Stimulated activated naive CD8-positive, alpha-beta T cell treated with anti-CD3 and anti-CD28 coated beads, Interleukin-15, Interleukin-2, amounts not matched to agents 100 U/mL and 50 U/mL, for 24 hours (primary cell): ENCODE measurements at places on chromosomes 5 and 9.

- DNase-seq, result no peak
Measured at GRCh38 chr5:102581011-102581410, 82.2 kb upstream of the SLCO6A1 start.

DNA sequence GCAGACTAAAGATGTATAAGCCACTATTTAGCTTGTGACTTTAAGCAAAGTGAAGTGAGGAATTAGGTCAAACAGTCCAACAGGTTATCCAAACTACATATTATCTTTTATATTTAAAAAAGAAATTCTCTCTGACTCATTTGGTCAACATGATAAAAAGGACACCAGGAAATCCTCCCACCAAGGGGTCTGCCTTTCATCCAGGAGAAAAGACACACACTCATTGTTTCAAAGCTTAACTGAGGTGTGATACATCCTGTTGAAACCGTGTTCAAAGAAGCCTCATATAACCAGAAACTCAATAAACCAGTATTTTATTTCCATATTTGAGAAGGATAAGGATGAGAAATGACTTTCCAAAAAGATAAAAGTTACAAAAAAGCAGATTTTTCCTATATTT, 417.1 kb downstream of the HCN1 start:
- DNase-seq, result no peak

DNA sequence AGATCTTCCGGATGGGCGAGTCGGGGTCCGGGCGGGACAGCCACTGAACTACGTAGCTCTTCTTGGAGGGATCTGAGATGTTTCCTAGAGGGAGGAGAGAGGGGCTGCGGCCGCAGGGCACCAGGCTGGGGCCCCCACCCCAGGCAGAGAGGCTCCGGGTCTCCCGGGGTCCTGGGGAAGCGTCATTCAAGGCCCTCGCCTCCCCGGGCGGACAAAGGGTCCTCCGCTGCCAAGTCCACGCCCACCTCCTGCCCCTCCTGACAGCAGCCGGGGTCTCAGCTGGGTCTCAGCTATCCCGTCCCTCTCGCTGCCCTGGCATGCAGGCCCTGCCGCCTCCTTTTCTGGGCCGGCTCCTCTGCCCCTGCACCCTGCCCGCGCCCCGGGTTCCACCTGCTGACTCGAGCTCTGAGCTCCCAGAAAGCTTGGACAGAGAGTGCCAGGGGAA, 61.5 kb downstream of the ZNF354C start:
- DNase-seq, result no peak

GRCh38 chr5:147388184-147389108, 121.4 kb downstream of the DPYSL3 start:
- no peak for DNase-seq

DNA sequence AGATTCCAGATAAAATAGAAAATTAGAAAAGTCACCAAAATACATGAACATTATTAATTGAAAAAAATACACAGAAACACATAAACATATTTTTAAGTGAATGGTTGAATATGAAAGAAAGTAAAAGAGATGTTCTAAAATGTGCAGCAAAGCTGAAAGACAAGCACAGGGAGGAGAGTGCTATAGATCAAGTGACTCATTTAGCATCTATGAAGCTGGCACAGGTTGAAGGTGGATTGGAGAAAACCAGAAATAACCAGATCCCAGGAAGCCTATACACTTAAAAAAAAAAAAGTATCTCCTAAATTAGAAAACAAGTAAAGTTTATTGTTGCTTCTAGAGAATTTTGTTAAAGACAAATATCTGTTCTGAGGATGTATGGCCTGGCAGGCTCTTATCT, 338.9 kb downstream of the CDH12 start:
- no peak for DNase-seq

GRCh38 chr5:74535926-74536325, 104.6 kb downstream of the ENC1 start:
- DNase-seq, result no peak

DNA sequence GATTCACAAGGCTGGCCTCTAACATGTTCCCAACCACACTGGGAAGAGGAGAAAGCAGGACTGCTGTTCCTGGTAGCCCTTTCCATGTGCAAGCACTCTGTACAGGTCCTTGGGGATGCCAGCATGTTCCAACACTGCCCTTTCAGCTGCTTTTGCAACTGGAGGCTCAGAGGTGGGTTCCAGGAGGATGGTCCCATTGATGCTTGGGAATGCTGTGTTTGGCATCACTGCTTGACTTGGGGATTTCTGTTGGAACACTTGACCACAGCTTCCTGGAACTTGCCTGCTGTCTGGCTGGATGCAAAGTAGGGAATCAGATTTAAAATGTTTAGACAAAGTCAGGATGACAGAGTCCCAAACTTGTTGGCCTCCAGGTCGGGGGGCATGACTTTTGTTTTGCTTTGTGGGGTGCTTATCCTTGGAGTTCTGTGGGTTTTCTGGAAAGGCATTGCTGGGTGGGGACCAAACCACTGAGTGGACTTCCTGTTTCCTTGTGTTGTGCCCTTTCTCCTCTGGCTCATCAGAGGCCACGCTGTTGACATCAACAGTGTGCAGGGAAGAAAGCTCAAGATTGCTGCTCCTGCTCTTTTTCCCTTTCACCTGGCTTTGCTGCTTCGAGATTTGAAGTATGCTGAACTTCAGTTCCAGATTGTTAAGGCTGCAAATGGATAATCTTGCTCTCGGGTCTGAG, 148.5 kb upstream of the RPS23 start:
- no peak for DNase-seq

GRCh38 chr5:143008809-143009521, 238.8 kb downstream of the ARHGAP26 start:
- peak; percentile 77 for DNase-seq

GRCh38 chr9:94656200-94656599, 16.9 kb upstream of the FBP1 start:
- peak; percentile 42 for DNase-seq

DNA sequence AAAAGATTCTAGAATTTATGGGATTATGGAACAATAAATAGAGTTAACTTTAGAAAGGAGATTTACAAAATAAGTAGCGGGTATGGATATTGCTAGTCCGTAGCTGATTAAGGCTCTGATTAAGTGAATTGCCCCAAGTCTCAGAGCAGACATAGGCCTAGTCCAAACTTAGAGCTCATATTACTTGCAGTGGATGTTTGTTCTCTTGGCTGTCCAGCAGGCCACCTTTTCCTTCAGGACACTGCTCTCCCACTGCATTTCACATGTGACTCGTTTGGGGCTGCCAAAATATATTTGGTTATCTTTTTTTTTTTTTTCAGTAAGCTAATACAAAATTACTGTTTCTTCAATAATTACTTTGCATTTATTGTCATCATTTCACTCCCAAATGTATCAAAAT, 76.6 kb downstream of the ARRDC3 start:
- no peak for DNase-seq

DNA sequence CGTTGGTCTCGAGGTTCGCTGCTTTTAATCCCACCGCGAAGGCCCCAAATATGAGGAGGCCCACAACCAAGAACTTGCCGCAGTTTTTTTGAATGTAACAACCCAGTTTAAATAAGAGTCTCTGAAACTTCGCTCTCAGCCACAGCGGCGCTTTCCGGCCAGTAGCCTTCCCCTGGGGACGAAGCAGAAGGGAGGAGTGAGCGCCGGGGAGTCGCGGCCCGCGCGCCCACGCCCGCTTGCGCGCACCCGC, 10.4 kb downstream of the PTCH1 start:
- DNase-seq, result peak; percentile 37

GRCh38 chr5:18772475-18772874, 1138.2 kb downstream of the TAF11L14 start:
- no peak for DNase-seq

GRCh38 chr9:36748322-36748899, 175.7 kb downstream of the MELK start:
- peak; percentile 35 for DNase-seq

DNA sequence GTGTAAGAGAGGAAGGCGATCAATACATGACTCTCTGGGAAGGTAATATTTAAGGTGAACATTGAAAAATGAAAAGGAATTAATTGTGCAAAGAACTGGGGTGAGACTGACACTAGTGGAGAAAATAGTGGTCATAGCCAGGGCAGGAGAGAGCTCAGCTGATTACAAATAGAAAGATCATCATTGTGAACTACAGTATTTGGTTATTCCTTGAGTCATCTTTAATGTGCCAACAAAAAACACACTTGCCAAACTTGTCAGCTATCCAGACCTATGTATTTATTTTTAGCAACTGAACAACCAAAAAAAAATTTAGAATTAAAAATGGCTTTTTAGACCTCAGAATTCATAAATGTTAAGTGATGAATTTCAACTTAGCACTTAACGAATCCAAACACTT, 749.8 kb upstream of the CDH9 start:
- DNase-seq, result no peak
